ENCODE measurements at places on chromosomes 13 and 19.

- DNase-seq = no peak
These were observed at the start of gene PRX for GRCh38 chr19:40413291-40413845. Gene PRX, minus strand, starts transcription at chr19:40413378. Its CDS starts 5,446 bp downstream, at chr19:40407932.

DNA sequence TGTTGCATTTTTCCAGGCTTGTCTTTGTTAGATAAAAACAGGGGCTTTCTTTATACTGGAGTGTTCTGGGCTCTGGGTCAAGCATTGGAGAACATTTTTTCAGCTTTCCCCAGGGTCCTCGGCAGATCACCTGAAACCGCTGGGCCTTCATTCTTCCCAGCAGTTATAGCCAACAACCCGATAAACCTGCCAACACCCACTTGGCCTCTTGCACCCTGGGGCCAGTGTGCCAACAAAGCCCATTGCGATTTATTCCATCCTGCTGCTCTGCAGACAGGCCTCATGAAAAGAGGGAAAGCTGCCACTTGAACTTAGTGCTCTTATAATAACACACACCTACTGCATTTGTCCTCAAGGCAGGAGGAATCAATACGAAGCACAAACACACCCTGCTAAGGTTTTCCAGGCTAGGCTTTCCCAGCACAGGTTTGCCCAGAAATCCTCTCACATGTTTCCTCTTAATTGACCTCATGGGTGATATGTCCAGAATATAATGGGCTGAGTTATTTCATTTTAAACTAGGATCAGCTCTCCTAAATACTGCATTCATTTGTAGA, 669.3 kb downstream of the LIG4 start:
- no peak for DNase-seq

- no peak for DNase-seq
These were observed 2.0 kb upstream of the KCNN4 start for GRCh38 chr19:43782689-43783231.

- DNase-seq = no peak
These were observed 304.5 kb downstream of the KCNRG start for GRCh38 chr13:50319635-50320255.

DNA sequence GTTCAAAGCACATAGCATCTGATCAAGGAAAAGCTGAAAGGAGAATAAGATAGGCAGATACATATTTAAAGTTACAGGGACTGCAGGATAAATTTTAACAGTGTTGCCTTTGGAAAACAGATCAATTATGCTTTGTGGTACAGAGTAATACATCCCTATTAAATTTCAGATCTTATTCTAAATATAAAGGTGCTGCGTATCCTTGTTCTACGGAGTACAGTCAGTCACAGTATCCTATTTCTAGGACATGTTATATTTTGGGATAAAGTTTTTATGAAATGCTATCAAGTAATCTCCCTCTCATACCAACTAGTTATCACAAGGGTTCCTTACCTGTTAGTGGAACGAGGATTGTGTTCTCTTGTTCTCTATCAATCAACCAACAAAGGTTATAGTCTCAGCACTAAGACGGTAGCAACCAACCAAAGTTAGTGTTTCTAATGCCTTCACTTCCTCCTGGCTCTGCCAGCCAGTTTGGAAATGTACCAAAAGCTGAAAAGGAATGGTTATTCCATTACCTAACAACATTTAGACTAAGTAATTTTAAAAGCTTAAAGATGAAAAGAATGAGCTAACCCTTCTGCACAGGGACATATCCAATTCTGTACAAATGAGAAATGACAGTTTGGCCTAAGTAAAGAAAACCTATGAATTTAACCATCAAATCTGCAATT, 35.2 kb downstream of the TSC22D1 start:
- DNase-seq = no peak

- peak; percentile 88 for DNase-seq
These were observed 630 bp downstream of the COQ8B start for GRCh38 chr19:40716031-40716481.

- DNase-seq = no peak
These were observed 278.3 kb downstream of the UQCRFS1 start for GRCh38 chr19:28934631-28935030.

GRCh38 chr19:19371059-19371458, 34.4 kb upstream of the GATAD2A start:
- DNase-seq = no peak

DNA sequence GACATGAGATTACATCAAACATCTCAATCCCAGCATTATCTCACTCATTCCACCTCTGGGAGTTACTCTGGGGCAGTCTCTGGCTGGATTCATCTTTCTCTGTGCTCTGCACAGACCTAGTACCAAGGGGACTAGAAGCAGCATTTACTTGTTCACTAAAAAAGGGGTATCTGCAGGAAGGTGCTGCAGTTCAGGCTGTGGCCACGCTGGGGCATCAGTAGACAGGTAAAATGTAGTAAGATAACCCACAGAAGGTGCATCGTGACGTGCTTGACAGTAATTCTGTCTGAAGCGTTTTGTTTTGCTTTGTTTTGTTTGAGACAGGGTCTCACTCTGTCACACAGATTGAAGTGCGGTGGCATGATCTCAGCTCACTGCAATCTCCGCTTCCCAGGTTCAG, 29.3 kb downstream of the ZNF564 start:
- DNase-seq = no peak

DNA sequence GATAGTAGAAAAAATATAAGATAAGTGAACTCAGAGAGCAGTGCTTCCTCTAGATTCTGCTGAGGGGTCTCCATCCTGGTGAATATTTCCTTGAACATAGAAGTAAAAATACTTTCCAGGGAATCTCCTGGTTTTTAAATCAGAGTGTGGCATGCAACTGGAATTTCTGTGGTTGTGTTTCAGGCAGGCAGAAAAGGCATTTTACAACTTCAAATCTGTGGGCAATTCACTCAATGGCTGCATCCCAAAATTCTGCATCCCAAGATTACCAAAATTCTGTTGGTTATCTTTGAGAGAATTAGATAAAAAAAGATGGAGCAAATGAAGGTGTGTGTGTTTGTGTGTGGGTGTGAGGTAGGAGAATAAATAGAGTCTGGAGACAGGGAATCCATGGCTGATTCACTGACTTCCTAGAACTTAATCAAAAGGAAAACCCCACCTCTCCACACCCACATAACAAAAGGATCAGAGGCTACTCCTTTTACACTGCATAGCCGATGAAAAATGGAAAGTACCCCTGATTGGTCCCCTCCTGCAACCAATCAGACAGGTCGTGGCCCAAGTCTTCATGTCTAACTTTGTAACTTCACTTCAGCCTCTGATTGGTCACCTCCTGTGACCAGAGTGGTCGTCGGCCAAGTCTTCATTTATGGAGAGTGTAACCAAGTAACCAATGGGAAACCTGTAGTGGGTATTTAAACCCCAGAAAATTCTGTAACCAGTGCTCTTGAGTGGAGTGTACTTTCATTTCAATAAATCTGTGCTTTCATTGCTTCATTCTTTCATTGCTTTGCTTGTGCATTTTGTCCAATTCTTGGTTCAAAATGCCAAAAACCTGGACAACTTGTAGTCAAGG, 112.8 kb downstream of the DLEU7 start:
- DNase-seq = no peak

GRCh38 chr13:28819735-28820098, 422 bp upstream of the MTUS2 start:
- peak; percentile 18 for DNase-seq

Measured in CD14-positive monocyte (primary cell).